ENCODE measurements at places on chromosomes 5 and 9.
A peak's percentile ranks its signal among the peaks of the same experiment; 100 is the strongest.

- DNase-seq, result no peak
Measured at GRCh38 chr9:126125577-126125976, 201.1 kb upstream of the MVB12B start.

- DNase-seq, result no peak
Measured at GRCh38 chr5:125115195-125115525, 368.7 kb upstream of the ZNF608 start.

DNA sequence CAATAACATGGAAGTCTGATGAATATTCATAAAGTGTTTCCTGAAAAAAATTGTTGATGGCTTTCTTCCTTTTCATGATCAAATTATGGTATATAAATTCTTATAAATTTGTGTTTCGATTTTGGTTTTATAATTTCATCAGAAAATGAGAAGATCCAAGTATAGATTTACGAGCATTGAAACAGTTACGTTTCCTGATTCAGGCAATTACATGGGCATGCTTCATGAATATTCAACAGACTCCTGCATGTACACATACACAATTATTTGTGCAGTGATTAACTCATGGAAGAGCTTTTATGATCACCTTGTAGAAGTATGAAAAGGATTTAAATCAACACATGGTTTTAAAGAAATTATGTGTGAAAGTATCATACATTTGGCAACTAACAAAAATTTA is 136.7 kb downstream of the MPDZ start:
- DNase-seq, result no peak

DNA sequence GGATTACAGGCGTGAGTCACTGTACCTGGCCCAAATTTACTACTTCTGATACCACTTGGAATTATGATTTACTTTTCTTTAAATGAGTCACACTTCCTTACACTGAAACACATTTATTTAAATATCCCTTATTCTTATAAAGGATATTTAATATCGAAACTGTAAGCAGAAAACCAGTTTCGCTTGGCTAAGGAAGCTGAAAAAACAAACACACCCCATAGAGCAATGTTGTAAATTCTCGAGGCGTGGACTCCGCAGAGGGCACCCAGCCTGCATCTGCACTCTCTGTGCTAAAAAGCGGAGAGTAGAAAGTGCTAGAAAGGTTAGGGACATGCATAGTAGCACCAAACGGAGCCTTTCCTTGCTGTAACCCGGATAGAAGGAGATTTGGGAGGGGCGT is 86.5 kb downstream of the HMCN2 start:
- DNase-seq, result no peak

GRCh38 chr5:52043543-52043942 is 660.3 kb downstream of the ISL1 start:
- peak; percentile 90 for DNase-seq

- no peak for DNase-seq
Measured at GRCh38 chr9:137788561-137789294, 88.9 kb upstream of the CACNA1B start.

DNA sequence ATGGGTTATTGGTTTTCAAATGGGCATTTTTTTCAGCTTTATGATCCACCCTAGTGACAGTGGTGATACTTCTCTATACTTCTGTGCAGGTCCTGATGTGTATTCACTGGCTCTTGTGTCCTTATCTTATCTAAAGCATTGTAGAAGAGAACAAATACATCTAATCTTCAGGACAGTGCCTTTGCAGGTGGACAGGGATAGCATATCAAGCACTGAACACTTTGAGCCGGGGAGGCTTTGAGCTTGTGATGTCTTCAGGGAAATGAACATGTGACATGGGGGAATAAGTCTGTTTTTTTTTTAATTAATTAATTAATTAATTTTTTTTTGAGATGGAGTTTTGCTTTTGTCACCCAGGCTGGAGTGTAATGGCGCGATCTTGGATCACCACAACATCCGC is 115.5 kb upstream of the KLF4 start:
- no peak for DNase-seq

DNA sequence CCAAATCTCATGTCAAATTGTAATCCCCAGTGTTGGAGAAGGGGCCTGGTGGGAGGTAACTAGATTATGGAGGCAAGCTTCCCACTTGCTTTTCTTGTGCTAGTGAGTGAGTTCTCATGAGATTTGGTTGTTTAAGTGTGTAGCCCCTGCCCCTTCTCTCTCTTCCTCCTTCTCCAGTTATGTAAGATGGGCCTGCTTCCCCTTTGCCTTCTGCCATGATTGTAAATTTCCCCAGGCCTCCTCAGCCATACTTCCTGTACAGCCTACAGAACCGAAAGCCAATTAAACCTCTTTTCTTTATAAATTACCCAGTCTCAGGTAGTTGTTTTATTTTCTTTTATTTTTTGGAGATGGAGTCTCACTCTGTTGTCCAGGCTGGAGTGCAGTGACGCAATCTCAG is 18.2 kb upstream of the TXNDC8 start:
- no peak for DNase-seq

DNA sequence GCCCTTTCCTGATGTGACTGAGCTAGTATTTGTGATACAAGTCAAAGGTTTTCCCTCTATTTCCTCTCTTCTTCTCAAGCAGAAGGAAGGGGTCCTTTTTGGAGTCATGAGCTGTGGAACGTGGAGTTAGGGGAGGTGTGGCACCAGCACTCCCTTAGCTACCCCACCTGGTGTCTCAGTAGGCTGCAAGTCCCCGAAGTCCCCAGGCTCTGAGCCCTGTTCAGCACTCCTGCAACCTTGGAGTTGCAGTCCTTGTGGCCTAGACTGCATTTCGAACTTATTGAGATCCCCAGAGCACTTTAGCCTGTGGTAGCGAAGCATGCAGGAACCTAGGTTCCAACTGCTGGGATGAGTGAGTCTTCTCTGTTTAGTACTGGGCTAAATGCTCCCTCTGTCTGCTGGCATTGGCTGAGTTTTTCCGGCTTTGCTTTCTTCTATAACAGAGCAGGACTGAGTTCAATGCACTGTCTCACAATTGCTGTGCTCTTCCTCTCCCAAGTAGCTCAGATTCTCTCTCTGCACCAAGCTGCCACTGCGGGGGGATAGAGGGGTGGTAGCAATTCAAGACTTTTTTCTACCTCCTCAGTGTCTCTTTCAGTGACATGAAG is 600.7 kb upstream of the CDH9 start:
- no peak for DNase-seq

- DNase-seq, result no peak
Measured at GRCh38 chr5:78634634-78635033, 13.9 kb downstream of the LHFPL2 start.

DNA sequence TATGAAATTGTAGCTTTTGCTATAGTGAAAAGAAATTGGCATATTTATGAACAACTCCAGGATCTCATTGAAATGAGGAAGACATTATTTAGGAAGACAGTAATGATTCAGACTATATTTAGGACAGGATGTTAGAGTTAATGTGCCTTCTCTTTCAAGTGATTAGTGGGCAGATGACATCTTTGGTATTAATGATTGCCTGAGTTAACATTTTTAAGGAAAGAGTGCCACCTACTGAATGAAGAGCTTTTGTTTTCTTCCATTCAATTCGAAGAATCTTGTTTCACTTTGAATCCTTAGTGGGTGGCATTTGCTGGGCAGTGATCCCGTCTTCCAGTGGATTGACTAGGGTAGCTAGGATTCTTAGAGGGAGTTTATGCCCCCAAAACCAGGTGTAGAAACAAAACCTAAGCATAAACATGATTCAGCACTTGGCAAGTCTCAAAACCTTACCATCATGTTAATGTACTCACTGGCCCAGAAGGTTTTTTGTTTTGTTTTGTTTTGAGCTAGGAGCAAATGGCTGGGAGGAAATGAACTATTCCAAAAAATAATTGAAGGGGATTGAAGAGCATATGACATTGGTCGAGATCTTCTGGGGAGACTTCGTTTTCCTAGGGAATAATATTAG is 23.2 kb downstream of the MAP3K1 start:
- no peak for DNase-seq

- DNase-seq, result no peak
Measured at GRCh38 chr5:150674341-150674821, 13.3 kb downstream of the MYOZ3 start.

Data from NCI-H187 treated with DMSO at 0.1 percent for 48 hours (cell line).